ENCODE measurements at places on chromosomes 2 and 18.

GRCh38 chr2:126994340-126994777, 95.7 kb downstream of the TEX51 start:
- no peak for DNase-seq

DNA sequence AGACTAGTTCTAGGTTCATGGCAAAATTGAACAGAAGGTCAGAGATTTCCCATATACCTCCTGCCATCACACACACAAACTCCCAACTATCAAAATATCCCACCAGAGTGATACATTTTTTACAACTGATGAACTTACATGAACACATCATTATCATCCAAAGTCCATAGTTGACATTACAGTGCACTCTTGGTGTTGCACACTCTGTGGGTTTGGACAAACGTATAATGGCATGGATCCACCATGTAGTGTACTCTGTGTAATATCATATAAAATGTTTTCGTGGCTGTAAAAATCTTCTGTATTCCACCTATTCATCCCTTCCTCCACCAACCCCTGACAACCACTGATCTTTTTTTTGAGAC, 25.9 kb upstream of the STAM2 start:
- DNase-seq: no peak

GRCh38 chr18:46437061-46437460, 220.0 kb downstream of the LOXHD1 start:
- no peak for DNase-seq

DNA sequence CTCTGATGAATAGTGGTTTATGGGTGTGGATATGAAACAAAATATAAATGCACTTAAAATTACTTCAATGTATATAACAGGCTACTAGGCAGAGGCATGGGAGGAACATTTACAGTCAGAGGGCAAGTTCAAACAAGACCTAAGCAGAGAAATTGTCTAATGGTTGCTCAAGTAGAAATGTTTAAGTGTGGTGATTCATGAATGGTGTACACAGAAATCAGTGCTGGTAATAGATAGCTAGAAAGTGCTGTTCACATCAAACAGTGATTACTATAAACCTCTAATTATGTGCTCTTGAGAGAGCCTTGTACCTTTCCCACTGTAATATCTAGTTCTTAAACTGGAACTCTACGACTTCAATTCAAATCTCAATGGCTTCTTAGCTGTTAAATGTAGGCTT, 485.1 kb downstream of the NRXN1 start:
- DNase-seq: peak; percentile 94

DNA sequence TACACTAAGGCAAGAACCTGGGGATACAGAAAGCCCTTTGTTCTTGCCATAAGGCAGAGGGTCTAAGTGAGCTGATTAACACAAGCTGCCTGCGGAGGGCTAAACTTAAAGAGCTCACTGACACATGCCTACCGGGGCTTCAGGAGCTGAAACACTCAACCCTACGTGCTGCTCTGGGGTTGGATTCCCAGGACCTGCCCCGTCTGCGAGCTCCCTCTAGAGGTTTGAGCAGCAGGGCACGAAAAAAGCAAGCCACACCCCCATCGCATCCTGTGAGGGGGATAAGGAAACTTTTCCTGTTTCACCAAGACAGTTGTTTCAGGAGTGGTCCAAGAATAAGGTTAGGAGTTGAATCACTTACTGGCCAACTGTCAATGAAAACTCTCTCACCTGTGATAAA, 562.1 kb downstream of the TMX3 start:
- DNase-seq: no peak

DNA sequence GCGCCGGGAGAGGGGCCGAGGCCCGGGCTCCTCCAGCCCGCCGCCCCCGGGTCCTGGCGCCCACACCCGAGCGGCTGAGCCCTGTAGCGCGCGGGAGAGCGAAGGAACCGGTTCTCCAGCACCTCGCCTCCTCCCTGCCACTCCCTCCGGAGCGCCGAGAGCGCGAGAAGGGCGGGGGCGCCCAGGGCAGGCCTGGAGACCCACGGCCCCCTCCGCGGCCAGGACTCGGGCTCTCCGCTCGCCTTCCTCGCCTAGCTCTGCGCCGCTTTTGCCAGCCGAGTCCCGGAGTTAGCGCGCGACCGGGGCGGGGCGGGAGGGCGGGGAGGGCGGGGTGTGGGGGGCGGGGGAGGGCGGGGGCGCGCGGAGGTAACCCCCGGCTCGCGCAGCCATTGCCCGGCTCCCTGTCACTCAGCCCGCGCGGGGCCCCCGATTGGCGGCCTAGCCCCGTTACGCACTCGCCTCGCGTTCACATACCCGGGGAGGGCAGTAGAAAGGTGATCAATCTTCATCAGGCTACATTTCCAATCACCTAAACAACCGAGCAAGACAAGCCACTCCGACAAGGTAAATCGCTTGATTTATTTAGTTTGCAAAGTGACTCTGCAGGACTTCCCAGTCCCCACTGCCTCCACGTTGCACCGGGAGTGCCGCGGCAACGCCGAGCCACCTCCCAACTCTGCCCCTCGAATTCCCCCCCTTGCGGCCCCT, at the start of gene OTX1:
Gene OTX1 (plus strand): TSS at position 497 of the 708 bp plus-strand sequence. CDS start 2,161 bp downstream, outside the sequence.
- DNase-seq: peak; percentile 93

- DNase-seq: no peak
Measured at GRCh38 chr18:50578030-50578429, 18.1 kb downstream of the MAPK4 start.

DNA sequence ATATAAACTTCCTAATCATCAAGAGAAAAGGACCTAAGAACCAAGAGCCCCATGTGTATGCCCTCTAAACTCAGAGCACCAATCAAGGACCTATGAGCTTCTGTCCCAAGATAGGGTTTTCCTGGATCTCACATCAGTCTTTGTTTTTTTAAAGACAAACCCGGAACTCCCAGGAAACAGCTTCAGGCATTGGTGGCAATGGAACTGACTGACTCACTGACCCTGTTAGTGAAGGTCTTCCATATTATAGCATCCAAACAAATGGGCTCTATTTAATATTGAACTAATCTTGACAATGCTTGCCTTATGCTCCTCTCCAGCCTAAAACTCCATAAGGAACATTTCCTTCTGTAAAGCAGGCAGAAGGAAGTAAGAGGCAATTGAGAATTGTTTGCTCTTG, 63.5 kb upstream of the RPE start:
- DNase-seq: peak; percentile 28

DNA sequence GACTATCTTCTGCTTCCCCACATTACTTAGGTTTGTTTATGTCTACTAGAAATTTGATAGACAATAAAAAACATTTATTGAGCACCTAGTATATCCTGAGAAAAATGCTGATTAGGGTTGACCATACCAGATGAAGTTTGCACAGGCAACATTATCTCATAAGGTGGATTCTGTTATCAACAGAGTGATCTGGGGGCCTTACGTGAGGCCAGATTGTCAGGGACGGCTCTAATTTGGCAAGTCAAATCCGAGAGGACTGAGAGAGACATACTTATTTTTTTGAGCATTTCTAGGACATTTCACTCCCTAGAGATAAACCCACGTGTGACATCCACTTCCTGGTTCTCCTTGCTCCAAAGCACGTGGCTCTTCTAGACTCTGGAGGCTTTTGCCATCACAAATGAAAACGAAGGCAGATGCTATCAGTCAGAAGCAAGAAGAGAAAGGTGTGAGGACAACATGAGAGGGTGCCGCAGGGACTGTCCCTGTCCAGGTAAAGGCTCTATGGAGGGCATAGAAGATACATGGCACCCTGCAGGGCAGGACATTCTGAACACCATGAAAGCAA, 168.0 kb upstream of the REV1 start:
- DNase-seq: no peak

DNA sequence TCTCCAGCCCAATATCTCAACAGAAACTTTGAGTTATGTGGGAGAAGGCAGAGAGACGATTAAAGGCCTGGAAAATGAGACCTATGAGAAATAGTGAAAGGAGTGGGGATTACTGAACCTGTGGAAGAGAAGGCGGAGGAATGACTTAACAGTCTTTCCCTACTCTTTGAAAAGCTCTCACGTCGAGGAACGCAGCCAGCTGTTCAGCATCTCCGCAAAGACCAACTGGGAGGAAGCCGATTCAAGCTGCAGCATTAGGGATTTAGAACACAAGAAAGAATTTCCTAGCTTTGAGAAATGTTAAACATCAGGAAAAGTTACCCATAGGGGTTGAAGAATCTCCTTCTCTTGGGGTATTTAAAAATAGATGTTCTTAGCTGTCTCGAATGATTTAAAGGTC, 233.2 kb upstream of the PARD3B start:
- no peak for DNase-seq

DNA sequence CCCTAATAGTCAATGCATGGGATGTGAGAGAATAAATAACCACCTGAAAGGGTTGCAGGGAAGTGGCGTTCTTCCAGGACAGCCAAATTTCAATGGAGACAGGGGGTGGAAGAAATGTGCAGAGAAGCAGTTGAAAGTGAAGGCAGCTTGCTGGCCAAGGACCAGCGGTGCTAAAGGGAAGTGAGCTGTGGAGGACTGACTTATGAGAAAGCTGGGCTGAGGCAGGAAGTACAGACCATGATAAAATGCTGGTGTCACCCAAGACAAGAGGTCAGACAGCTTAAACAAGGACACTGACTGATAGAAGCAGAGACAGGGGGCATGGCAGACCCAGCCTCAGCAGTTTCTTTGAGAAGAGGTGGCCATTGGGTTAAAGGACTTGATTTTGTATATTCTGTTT, 106.7 kb downstream of the DTNB start:
- no peak for DNase-seq

DNA sequence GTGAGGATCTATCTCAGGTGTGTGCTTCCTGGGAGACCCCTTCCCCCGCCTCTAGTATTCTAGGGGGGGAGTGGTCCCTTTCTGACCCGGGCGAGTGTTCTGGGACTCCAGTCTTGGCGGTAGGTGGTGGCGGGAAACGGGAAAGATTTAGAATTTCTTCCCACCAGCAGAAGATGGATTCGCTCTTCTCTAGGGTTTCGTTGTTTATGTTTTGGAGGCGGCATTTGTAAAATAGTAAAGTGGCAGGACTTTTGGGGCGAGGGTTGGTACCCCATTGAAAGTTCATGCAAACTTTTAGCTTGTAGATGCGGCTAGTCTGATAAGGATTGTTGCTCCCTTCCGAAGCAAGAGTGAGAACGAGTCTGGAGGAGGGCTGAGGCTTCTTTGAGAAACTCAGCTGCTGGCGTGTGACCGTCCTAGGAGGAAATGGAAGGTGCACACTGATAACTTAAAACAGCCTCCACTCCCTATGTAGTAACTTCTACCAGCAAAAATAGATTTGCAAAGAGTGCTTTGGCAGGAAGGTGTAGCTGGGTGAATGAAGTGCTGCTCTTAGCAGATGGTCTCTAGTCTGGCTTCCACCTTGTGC, 412 bp downstream of the GPD2 start:
- peak; percentile 44 for DNase-seq

- peak; percentile 27 for DNase-seq
Measured at GRCh38 chr2:20012282-20013125, at the start of gene MATN3. Gene MATN3, minus strand, starts transcription at chr2:20012668. Its CDS starts 37 bp downstream, at chr2:20012631.

DNA sequence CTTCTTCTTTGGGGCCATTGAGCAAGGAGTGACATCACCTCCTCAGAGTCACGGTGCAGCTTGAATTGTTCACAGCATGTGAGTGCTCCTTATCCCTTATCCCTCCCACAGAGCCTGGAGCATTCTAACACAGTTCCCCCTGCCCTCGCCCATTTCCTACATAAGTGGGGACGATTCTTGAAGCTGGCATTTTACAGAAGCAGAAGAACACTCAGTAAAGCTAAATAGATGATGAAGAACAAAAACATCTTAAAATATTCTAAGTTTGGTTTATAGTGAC, 135.8 kb upstream of the APCDD1 start:
- DNase-seq: peak; percentile 15

DNA sequence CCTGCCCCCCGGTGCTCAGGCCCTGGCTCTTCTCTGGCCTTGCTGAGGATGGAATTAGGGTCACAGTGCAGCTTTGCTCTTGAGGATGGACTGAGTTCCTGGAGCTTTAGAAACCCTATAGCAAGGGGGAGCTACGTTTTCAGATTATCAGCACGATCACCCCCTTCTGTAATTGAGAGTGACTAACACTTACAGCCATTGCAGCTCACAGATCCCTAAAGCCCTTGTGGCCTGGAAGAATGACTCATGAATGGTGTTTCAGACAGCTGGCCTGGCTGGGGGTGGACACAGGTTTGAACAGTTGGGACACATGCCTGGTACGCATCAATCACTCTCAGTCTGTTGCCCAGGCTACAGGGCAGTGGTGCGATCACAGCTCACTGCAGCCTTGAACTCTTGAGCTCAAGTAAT, 79.7 kb upstream of the IGFBP5 start:
- DNase-seq: peak; percentile 69

DNA sequence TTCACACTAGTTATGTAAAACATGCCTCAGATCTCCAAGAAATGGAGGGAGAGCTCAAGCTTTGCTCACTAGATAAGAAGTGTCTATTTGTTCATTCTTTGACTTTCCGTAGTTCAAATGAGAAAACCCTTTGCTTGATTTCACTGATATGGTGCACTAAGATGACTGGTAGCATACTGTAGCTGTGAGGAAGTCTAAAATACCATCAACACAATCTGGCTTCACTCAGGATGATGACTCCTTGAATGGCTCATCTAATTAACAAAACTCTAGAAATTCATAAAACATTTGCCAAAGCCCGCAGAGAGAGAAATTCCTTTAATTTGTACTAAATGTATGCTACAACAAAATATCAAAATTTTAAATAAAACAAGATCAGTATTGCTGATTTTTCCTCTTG, 152.8 kb upstream of the STK17B start:
- no peak for DNase-seq

GRCh38 chr2:112541315-112542122, 746 bp upstream of the POLR1B start:
- no peak for DNase-seq

DNA sequence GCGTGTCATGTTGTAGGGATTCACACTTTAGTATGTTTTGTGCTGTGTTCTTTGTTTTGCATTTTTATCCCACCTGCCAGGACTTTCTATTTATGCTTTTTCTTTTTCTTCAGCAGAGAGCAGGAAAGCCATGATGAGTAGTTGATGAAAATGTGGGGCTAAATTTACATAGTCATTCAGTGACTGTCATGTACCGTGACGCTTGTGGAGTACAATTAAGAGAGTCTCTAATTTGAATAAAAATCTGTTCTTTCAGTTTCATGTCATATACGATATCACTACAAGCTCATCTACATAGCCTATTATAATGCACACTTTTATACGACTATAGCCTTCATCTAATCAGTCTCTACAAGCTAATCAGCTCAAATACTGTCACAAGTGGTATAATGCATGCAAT, 112.7 kb upstream of the SPATS2L start:
- no peak for DNase-seq

- peak; percentile 50 for DNase-seq
Measured at GRCh38 chr2:113233593-113234550, 44.8 kb downstream of the PAX8 start.

- DNase-seq: no peak
Measured at GRCh38 chr2:121837591-121837990, 82.1 kb downstream of the TSN start.
